ENCODE measurements at places on chromosomes 6 and 20. TPM values are rescaled to one million over a fixed set of nuclear protein-coding genes. Genes with fewer than 3 reads are reported as not detected.

Gene MYH7B
- total RNA-seq: 0.05 TPM

- no peak for DNase-seq
These were observed 8.2 kb upstream of the QKI start for GRCh38 chr6:163406366-163406765.

DNA sequence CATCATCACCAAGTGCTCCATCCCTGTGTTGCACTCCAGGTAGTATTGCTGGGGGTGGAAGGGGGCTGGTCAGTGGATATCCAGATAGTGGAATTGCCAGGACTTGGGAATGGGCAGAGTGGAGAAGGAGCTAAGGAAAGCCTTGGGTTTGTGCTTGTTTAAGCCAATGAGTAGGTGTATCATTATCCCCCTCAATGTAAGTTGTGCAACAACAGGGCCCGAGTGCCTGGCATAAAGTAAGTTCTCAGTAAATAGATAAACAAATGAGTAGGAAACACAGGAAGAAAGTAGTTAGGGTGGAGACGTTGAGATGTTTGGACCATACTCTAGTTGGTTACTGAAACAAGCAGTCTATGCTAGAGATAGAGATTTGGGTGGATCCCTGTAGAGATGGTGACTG, 9.8 kb downstream of the CCND3 start:
- DNase-seq: no peak

- DNase-seq: peak; percentile 19
These were observed 221.8 kb downstream of the FRK start for GRCh38 chr6:115838763-115839401.

DNA sequence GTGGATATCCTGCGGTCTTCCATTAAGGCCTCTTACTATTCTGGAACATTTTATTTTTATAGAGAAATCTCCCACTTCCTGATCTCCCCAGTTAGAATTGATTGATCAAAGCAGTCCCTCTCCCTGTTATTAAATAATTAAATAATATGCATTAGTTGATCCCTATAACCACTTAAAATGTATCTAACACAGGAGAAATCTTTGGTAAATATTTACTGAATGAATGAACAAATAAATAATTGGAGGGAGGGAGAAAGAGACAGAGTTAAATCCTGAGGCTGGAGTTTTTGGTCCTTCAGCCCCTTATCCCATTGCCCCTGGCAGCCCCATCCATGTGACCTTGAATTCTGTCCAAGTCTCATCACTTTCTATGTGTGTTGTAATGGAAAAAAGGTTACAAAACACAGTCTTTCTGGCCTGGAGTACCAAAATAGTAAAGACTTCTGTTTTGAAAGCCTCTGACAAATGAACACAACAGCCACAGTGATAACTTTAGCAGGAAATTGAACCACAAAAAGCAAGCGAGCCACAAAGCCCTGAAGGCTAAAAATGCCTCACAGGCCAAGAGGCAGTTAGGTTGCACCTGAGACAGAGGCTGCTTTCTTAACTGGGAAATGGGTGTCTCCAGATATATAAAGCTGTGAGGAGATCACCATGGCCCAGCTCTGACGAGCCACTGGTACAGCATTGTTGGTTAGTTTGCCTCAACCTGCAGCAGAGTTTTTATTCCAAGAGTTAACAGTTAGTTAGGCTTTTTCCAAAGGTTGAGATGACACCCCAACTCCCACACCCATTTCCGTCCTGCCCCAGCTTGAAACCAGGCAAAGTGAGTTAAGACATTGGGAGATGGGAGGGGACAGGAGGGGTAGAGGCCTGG, 11.3 kb downstream of the NT5E start:
- peak; percentile 95 for DNase-seq

- DNase-seq: no peak
These were observed at the start of gene SPINT4 for GRCh38 chr20:45722047-45722446. Gene SPINT4 (plus strand): TSS chr20:45722347. CDS start chr20:45722368, 21 bp downstream.

GRCh38 chr20:52785679-52786078, 186.5 kb upstream of the TSHZ2 start:
- peak; percentile 77 for DNase-seq

GRCh38 chr6:52183131-52183713, 3.0 kb upstream of the IL17A start:
- no peak for DNase-seq

- peak; percentile 29 for DNase-seq
These were observed 1058.6 kb upstream of the FLRT3 start for GRCh38 chr20:15396026-15396425.

Gene HS3ST5
- total RNA-seq: not detected

GRCh38 chr6:125906158-125906998, 50.2 kb upstream of the HINT3 start:
- DNase-seq: peak; percentile 42

Gene CST1
- total RNA-seq: 5.0 TPM

DNA sequence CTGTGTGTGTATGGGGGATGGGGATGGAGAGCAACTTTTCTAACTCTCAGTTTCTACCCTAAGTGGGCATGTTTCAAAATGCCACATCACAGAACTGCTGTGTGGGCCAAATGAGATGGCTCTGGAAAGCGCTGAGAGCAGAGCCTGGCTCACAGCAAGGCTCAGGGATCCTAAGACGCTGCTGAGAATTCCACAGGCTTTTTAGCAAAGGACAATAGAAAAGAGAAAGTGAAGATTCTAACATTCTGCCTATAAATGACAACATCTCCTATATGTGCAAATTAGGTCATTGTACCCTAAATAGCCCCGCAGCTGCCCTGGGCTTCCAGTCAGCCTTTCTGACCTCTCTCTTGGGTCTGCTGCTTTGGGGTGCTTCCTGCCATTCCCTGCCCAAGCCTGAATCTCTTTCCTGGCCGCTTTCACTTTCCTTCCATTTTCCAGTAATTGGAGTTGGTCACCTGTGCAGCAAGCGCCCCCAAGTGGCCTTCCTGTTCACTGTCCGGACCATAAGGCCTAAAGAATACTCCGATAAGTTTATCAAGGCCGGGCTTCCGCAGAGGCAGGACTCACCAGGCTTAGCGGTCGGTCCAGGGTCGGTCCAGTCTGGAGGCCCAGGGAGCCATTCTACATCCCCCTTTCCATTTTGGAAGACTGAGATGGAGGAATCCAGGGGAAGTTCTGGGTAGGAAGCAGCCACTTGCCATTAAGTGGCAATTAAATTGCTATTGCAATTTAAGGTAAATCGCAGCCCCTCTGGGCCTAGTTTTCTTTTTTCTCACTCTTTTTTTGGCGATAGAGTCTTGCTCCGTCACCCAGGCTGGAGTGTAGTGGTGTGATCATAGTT, 6.7 kb upstream of the DDR1 start:
- DNase-seq: peak; percentile 95

Gene MOG
- not detected for total RNA-seq

Gene CDH26
- total RNA-seq: 0.15 TPM

DNA sequence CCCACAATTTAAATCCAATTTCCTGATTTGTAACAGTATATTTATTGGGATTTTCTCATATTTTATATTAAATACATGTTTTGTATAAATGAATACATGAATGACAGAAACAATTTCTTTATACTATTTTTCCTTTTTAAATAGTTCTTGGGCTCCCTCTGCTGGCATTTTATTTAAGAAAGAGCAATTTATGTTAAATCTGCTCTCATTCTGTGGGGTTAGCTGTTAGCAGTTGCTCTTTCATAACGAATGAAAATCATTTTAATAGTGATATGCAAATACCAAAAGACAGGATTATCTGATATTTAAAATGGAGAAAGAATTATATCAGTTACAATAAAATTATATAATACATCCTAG, 118.3 kb downstream of the RALGAPA2 start:
- peak; percentile 50 for DNase-seq

DNA sequence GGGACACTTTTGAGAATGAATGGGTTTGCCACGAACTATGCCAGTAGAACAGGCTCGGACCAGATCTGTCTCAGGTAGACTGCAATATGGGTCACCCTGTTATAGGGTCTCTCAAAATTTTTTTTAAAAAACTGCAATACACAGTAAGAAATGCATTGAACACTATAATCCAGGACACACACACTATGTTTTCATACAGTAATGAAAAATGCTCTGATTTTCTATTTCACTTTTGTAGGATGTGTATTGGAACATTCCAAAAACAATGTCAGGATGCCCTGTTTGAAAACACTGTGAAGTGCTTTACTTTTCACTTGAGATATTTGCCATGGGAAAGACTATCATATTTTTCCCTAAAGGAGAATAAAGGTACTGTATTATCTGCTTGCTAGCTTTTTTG, 25.1 kb downstream of the PARD6B start:
- DNase-seq: no peak

DNA sequence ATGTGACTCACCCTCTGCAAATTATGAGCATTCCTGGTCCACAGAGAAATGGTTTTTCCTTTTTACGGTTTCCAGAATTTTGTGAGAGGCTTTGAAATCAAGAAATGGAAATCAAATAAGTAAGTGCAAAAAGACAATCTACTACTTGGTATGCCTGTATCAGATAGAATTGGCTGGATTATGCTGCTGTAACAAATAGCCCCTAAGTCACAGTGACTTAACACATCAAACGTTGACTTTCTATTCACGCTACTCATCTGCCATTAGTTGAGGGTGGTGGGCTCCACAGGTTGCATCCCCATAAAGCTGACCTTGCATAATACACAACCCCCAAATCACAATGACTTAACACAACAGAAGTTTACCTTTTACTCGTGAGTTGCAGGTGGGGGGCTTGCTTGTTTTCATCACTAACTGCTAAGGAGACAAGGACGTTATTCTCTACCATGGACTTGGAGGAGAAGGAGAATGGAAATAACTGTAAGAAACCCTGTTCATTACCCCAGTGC, 44.4 kb downstream of the TSHZ2 start:
- DNase-seq: no peak

- DNase-seq: no peak
These were observed 431.8 kb upstream of the NOX3 start for GRCh38 chr6:155887421-155887820.

- peak; percentile 37 for DNase-seq
These were observed at the start of gene RNF182 for GRCh38 chr6:13924949-13925881. Gene RNF182 (plus strand): TSS chr6:13924952. CDS start chr6:13977120, 52,168 bp downstream.

GRCh38 chr6:141359953-141360352, 772.8 kb upstream of the GJE1 start:
- peak; percentile 40 for DNase-seq

DNA sequence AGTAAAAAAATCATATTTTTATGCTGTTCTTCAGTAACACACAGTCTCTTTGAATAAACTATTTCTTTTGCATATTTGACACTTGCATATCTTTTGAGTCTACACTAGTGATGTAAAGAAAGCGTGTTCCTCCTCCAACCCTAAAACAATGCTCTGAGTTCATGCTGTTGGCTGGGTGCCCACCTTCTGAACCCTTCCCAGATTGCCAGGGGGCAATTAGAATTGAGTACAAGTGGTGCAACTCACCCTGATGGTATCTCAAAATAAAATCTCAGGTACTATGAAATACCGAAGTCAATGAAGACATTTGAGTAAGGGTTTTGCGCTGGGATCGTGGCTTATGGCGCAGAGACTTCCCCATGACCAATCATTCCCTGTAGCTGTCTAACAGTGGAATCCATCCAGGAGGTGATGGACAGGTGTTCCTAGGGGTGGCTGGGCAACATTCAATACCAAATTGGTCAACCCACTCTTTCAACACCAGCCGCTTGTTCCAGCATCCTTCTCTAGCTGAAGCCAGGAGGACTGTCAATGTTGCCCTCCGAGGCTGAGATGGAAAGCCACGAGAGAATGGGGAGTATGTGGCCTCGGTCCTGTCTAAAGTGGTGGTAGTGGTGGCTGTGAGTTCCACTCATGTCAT, 94.4 kb upstream of the ZNFX1 start:
- DNase-seq: peak; percentile 34

DNA sequence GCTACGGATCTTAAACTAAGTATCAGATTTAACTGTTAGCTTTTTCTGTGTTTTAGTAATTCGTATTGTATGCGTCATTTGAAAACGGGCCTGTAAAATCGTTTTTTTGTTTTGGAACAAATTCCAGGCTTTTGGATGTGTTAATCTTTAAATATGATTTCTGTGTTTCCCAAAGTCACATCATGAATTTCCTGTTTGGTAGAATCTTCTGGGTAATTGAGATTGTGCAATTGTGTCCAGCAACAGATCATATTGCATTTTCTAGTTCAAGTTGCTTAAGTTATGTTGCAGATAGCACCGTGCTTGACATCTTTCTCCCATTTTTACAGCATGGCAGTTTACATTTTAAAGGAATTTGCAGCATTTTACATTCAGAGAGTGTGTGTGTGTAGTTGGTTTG, 1.9 kb downstream of the MAPK14 start:
- DNase-seq: peak; percentile 69

DNA sequence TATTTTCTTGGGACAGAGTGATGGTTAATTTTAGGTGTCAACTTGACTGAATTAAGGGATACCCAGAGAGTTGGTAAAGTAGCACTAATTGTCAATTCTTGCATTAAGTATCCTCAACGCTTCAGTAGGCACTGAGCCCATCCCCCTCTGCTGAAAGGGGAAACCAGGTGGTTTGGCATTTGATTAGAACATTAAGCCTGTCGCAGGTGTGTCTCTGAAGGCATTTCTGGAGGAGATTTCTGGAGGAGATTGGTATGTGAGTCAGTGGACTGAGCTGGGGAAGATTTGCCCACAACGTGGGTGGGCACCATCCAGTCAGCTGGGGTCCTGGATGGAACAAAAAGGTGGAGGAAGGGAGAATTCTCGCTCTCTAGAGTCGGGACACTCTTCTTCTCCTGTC, 119.8 kb downstream of the RFX6 start:
- DNase-seq: no peak

Gene BPIFA1
- total RNA-seq: not detected

GRCh38 chr6:37481711-37482605, 17.7 kb downstream of the CCDC167 start:
- DNase-seq: no peak

DNA sequence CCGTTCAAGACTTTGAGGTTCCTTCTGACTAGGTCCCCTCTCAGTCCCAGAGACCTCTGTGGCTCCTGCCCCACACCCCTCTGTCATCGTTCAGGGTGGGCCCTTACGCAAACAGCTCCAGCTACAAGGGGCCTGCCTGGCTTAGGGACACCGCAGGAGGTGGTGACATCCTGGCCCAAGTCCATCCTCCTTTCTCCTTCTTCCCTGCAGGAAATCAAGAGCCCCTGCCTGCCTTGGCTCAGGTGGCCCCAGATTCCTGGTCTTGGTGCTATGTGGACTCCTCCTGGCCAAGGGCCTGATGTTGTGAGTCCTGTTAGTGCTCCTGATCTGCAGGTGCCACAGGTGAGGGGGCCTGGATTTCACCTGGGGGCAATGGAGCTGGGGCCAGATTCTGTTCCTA, 8.1 kb downstream of the TREML4 start:
- DNase-seq: no peak

GRCh38 chr6:43013097-43013842, 476 bp downstream of the MEA1 start:
- peak; percentile 70 for DNase-seq

DNA sequence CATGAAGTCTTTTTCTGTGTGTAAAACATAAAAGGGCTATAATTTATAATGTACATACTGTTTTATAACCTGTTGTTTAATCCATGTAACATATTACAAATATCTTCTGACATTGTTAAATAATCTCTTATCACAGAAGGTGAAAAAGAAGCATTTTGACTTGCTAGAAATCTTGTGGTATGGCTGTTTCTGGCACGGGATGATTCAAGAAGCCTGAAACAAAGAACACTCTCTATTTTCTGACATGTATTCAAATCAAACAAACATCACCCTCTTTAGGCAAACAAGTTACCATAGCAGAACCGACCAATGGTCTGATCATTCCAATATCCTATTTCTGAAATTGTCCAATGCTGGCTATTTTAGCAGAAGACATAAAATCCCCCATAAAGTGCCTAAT, 55.4 kb downstream of the HS3ST5 start:
- DNase-seq: no peak

- DNase-seq: no peak
These were observed 8.3 kb upstream of the ADRM1 start for GRCh38 chr20:62294516-62294915.

Gene RHAG
- not detected for total RNA-seq
